ENCODE measurements at places on chromosomes 7 and 10. TPM values are rescaled to one million over a fixed set of nuclear protein-coding genes. Genes with fewer than 3 reads are reported as not detected.

DNA sequence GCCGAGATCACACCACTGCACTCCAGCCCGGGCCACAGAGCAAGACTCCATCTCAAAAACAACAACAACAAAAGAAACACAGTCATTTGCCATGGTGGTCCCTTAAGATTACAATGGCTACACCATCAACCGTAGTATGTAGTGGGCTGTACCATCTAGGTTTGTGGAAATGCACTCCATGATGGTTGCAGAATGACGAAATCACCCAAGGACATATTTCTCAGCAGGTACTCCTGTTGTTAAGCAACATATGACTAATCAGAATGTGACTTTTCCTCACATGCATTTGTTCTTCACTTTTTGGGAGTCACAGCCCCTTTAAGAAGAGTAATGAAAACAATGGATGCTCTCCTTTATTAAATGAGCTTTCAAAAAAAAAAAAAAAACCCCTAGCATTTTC lies 11.0 kb downstream of the SVIL start:
- DNase-seq: no peak

- no peak for DNase-seq
Observed at GRCh38 chr7:126483972-126484371, 768.8 kb downstream of the GRM8 start.

DNA sequence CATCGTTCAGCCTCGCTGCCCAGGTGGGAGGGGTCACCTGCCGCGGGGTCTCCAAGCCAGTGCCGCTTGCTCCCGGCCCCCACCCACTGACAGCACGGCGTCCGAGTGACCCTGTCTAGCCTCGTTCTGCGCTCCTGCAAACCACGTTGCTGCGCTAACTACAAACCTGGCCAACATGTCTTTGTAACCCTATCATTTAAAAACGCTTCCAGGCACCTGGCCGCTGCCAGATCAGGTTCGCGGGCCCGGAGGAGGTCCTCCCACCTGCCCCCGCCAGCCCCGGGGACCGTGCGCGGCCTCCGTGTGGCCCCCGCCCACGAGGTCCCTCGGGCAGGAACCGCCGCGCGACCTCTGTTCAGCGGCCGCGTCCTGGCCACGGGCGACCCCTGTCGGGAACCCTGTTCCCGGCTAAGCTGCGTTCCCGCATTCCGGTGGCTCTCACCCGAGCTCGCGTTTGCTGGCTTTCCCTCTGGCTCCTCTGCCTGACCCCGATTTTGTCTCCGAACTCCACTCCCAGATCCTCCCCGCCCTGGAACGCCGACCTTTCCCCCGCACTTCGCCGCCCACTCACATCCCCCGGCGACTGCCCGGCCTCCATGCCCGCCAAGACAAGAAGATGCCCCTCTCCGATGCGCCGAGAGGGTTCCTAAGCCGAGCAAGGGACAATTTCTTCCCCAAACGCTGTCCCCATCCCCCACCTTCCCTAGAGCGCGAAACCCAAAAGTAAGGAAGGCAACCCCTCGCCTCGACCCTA lies 2.4 kb downstream of the SFMBT2 start:
- DNase-seq: no peak

Gene SUN3
- not detected for total RNA-seq

- DNase-seq: peak; percentile 38
Observed at GRCh38 chr7:75617634-75618234, 121.0 kb downstream of the HIP1 start.

GRCh38 chr7:97012365-97013133 lies 7.2 kb downstream of the DLX6 start:
- no peak for DNase-seq

Gene MICU1
- total RNA-seq: 34.4 TPM

GRCh38 chr7:88985295-88985694 lies 189.8 kb upstream of the TEX47 start:
- no peak for DNase-seq

DNA sequence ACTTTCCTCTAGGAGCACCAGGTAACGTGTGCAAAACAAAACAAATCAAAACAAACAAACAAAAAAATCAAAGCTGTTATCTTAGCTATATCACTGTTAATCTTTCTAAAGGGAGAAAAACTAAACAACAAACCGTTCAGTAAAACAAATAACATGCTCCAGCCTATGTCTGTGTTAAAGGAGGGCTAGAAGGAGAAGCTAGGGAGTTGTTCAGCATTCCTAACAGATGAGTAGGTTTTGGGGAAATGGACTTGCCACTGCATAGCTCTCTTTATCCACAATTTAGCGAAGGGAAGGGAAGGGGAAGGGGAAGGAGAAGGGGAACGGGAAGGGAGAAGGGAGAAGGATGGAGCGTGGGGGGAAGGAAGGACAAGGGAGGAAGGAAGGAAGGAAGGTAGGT lies 134.2 kb upstream of the AKR1E2 start:
- no peak for DNase-seq

GRCh38 chr7:41578700-41579099 lies 124.2 kb downstream of the INHBA start:
- no peak for DNase-seq

GRCh38 chr7:41999736-42000283 lies 237.2 kb downstream of the GLI3 start:
- no peak for DNase-seq

Gene IFIT1B
- not detected for total RNA-seq

Gene ABCA13
- 0.13 TPM for total RNA-seq

Gene GSTO1
- 63.9 TPM for total RNA-seq

DNA sequence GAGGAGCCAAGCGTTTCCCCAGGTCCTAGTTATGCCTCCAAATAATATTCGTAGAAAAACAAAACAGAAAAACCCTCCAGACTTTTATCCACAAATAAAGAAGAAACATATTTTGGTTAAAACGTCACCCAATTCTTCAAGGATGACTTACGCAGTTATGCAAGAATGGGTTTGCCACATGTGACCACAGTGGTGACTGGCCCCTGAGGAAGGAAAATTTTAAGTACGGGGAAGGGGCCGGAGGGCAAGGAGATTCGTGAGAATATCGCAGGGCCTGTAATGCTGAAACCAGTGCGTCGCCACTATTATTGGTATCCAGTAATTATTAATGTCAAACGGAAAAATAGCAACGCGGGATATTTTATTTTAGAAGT lies 537 bp upstream of the MRPS24 start:
- no peak for DNase-seq

GRCh38 chr10:73809061-73809818 lies 2.2 kb downstream of the NDST2 start:
- DNase-seq: no peak

- DNase-seq: no peak
Observed at GRCh38 chr10:17779784-17780183, 27.8 kb downstream of the TMEM236 start.

Gene HOXA3
- total RNA-seq: 4.0 TPM

- no peak for DNase-seq
Observed at GRCh38 chr7:127893547-127893946, 137.7 kb downstream of the LRRC4 start.

- DNase-seq: no peak
Observed at GRCh38 chr7:25854059-25854458, 297.9 kb upstream of the NFE2L3 start.

GRCh38 chr10:92432596-92432995 lies 141.3 kb downstream of the IDE start:
- DNase-seq: no peak

Gene TMEM225B
- 0.95 TPM for total RNA-seq

- DNase-seq: no peak
Observed at GRCh38 chr10:132186488-132187429, at the start of gene DPYSL4. Gene DPYSL4 (plus strand): TSS chr10:132186948. CDS start chr10:132187064, 116 bp downstream.

DNA sequence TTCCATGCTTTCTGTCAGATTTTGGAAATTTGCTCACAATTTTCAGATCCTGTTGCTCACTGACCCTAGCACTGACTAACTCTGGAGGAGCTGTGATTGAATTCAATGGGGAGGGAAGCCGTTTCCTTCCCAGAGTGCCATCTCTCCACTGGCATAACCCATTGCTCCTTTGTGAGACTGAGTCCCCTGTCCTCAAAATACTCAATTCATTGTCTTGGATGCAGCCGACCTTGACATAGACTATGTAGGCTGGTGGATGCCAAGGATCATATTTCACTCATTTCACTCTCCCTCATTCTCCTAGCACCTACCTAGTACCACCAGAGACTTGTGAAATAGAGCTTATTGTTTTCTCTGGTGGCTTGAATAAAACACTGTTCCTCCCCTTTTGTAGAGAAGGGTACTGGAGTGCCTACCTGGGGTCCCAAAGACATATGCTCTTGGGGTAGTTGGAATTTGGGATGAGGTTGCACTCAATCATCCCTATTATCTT lies 511.3 kb upstream of the ZMIZ1 start:
- no peak for DNase-seq

- DNase-seq: no peak
Observed at GRCh38 chr10:79061441-79062315, 7.1 kb upstream of the ZMIZ1 start.

DNA sequence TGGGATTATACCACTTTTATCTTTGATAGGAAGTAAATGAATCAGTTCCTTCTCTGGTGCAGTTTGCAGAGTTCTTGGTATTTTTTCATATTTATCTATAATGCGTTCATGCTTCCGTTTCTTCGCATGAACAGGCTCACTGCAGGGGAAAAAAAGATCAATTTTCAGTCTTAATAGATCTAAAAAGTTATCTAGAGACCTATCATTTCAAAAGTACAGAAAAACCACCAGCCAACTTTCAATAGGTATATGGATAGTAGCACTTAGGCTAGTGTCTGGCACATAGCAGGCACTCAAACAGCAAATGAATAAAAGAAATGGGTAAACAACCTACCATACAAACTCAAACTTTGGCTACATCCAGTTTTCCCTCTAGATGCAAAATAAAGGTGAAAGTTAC lies 5.5 kb downstream of the NOC3L start:
- no peak for DNase-seq

- DNase-seq: no peak
Observed at GRCh38 chr10:47450442-47450841, 33.5 kb downstream of the ANXA8 start.

Gene C10orf67
- total RNA-seq: 0.60 TPM

- DNase-seq: no peak
Observed at GRCh38 chr10:74451127-74451829, 300.3 kb downstream of the ADK start.

- no peak for DNase-seq
Observed at GRCh38 chr7:114051871-114052331, 133.1 kb upstream of the PPP1R3A start.

GRCh38 chr10:66869635-66870034 lies 56.2 kb upstream of the LRRTM3 start:
- DNase-seq: no peak

Gene GARIN1A
- total RNA-seq: 1.9 TPM

Gene LRRD1
- total RNA-seq: 0.12 TPM

Gene RAPGEF5
- total RNA-seq: 66.7 TPM

DNA sequence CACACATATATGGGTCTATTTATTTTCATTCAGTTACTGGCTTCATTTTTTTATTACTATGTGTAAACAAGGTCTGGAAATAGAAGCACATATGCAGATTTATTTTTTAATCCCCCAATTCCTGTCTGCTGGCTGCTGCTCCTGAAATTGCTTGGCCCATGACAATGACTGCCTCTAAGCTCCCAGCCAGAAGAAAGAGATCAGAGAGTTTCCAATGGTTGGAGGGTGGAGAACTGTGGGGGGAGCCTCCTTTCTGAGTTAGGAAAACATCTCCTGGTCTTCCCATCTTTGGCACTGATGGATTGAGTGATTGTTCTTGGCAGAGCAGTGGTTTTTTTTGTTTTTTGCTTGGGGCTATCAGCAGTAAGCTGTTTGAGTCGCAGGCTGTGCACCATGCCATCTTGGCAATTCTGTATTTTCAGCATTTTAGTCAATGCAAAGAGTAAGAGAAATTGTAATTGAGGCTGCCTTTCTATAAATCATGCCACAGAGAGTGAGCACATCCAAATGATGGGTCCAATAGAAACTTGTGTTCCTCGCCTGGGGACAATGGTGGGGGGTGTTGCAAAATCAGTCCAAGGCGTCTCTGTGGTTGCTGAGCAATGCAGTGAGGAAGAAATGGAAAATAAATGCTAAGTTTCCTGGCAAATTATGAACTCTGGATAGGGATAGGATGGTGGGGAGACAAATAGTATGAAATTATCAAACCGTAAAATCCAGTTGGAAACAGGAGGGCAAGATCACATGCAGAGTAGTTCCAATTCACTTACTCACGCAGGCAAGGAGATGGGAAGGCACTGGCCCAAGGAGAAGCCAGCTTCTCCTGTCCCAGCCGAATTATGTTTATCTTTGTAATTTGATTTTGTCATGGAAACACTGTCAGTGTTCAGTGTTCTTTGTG lies 382.4 kb downstream of the SORCS3 start:
- no peak for DNase-seq

DNA sequence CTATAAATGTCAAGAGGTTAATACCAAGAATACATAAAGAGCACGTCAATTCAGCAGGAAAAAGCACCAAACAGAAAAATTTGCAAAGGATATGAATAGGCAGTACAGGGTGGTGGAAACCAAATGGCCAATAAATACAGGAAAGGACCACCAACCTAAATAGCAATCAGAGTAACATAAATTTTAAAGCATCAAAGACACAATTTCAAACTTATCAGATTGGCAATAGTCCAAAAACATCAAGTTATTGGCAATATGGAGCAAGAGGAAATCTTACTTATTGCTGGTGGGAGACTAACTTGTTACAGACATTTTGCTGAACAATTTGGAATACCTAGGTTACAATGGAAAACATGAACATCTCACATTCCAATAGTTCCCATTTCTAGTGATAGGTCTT lies 24.1 kb downstream of the SYPL1 start:
- no peak for DNase-seq

Gene CC2D2B
- total RNA-seq: 2.7 TPM

- DNase-seq: no peak
Observed at GRCh38 chr10:31359979-31360378, 41.0 kb downstream of the ZEB1 start.

DNA sequence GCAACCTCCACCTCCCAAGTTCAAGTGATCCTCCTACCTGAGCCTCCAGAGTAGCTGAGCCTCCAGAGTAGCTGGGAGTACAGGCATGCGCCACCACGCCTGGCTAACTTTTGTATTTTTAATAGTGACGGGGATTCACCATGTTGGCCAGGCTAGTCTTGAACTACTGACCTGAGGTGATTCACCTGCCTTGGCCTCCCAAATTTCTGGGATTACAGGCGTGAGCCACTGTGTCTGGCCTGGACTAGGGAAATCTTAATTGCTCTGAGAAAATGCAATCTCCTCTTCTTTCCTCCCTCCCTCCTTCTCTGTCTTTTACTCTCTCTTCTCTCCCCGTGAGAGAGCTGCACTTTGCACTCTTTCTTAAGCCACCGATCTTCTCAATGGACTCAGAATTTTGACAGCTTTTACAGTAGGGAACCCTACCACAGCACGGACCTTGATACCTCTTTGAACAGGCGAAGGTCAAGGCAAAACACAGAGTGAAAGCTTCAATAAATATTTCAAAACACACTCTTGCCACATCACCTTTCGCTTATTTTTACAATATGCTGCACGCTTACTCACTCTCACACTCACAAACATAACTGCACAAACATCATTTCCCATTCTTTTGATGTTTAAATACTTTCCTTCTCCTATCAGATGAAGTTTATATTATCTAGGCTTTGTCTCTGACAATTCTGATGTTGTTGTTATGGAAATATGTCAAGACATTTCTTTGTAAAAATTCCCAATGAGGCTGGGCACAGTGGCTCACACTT lies 173.4 kb upstream of the NRP1 start:
- DNase-seq: no peak

GRCh38 chr10:75682649-75683557 lies 251.5 kb downstream of the LRMDA start:
- no peak for DNase-seq

Gene BICC1
- 23.3 TPM for total RNA-seq

- no peak for DNase-seq
Observed at GRCh38 chr7:40799-41750, 151.3 kb upstream of the FAM20C start.
